ENCODE measurements at places on chromosomes 3 and 15.

- DNase-seq, result no peak
Measured at GRCh38 chr3:132311841-132312240, 5.4 kb upstream of the ACP3 start.

DNA sequence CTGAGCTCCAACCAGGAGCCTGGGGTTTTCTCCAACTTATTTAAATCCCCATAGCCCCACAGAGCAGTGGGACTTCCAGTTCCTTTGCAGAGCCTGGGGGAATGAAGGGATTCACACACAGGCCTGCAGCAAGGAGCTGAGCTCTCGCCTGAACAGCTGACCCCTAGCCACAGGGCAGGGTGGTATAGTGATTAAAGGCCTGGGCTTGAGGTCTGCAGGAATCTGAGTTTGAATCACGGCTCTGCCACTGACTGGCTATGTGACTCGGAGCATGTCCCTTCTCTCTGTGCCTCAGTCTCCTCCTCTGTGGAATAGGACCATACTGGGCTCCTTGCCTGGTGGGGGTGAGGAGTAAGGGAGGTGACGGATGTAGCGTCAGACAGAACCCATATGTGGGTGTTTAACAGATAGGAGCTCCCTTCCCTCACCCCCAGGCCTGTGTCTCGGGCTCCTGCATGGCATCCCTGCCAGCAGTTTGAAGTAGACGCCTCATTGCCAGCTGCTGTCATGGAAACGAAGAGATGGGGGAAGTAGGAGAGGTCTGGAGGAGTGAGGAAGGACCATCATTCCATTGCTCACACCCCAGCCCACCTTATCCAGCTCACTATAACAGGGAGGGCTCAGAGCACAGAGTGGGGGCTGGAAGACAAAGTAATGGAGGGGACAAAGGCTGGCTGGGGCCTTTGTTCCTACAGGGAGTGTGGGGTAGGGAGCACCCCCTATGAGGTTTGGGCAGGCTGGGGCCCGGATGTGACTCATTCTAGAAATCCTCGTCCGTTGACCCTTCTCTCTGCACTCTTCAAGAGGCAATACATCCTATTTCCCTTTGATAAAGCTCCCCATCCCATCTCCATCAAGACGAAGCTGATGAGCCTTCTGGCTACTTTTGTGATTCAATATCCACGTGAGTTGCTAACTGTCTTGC is 14.8 kb downstream of the HRH1 start:
- no peak for DNase-seq

- DNase-seq, result peak; percentile 46
Measured at GRCh38 chr3:45659661-45660566, 29.3 kb upstream of the SACM1L start.

GRCh38 chr15:96870580-96870979 is 540.1 kb downstream of the NR2F2 start:
- DNase-seq, result no peak

Measured in CD4-positive, alpha-beta T cell treated with Interleukin-21 for 1 hour (primary cell).